Renal cortical epithelial cell (primary cell): ENCODE measurements at places on chromosomes 2 and 18. TPM values are rescaled to one million over a fixed set of nuclear protein-coding genes. Genes with fewer than 3 reads are reported as not detected.

The THSD7B gene
- total RNA-seq = 0.45 TPM in 1 of 2 replicates, not detected in the other

The REEP1 gene
- total RNA-seq = 0.17 and 0.35 TPM in 2 replicates

DNA sequence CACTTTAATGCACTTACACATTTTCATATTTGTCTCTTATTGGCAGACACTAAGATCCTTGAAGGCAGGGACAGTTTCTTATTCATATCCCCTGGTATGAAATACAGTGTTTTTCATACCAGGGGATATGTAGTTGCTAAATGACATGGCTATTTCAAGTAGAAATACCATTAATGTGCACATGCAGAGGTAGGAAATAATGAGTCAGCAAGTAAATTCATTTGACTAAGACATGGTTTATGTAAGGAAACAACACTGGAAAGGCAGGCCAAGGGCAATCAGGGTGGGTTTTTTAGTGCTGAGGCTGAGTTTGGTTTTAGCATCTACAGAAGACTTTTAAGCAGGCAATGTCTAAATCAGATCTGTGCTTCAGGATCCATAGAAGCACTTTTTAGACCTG, 155.9 kb downstream of the WDPCP start:
- DNase-seq = peak; percentile 45

The CPO gene
- 1.1 TPM in 1 of 2 replicates, not detected in the other for total RNA-seq

The SPHKAP gene
- total RNA-seq = not detected in 2 replicates

The RTP5 gene
- total RNA-seq = not detected in 2 replicates

- peak; percentile 51 for DNase-seq
These were observed 266.6 kb downstream of the CYP26B1 start for GRCh38 chr2:71880846-71881610.

The PID1 gene
- total RNA-seq = 1.0 and 1.5 TPM in 2 replicates

GRCh38 chr2:88350331-88351248, 101.9 kb downstream of the FOXI3 start:
- DNase-seq = peak; percentile 21

The CTAGE1 gene
- total RNA-seq = under 0.01 TPM in 1 of 2 replicates, not detected in the other

The SKA1 gene
- total RNA-seq = 0.20 and 7.8 TPM in 2 replicates

- DNase-seq = peak; percentile 18
These were observed 122.6 kb downstream of the CABLES1 start for GRCh38 chr18:23257686-23258565.

DNA sequence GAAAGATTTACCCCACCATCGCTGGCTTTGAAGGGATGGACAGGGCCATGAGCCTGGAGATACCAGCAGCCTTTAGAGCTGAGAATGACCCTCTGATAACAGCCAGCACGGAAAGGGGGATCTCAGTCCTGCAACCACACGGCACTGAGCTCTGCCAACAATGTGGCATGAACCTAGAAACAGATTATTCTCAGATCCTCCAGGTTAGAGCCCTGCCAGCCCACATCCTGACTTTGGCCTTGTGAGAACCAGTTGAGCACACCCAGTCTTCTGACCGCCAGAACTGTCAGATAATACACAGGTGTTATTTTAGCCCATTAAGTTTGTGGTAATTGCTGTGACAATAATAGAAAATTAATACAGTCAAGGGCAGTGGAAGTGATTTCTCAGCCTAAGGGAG, 9.4 kb upstream of the GNLY start:
- no peak for DNase-seq
